ENCODE measurements at places on chromosomes 12 and 14. TPM values are rescaled to one million over a fixed set of nuclear protein-coding genes. Genes with fewer than 3 reads are reported as not detected.
A peak's percentile ranks its signal among the peaks of the same experiment; 100 is the strongest.

GRCh38 chr14:53355581-53356112, 202.5 kb upstream of the DDHD1 start:
- DNase-seq: no peak

Gene AQP2
- not detected for total RNA-seq

GRCh38 chr14:68757618-68758081, 35.2 kb downstream of the ZFP36L1 start:
- no peak for DNase-seq

GRCh38 chr12:24398605-24399004, 449.1 kb upstream of the SOX5 start:
- no peak for DNase-seq

GRCh38 chr14:96502621-96503305, 581 bp downstream of the PAPOLA start:
- peak; percentile 73 for DNase-seq

Gene TMTC1
- 1.4 TPM for total RNA-seq

Gene RNASE3
- total RNA-seq: not detected

GRCh38 chr14:75803765-75804164, 142.7 kb downstream of the TTLL5 start:
- no peak for DNase-seq

DNA sequence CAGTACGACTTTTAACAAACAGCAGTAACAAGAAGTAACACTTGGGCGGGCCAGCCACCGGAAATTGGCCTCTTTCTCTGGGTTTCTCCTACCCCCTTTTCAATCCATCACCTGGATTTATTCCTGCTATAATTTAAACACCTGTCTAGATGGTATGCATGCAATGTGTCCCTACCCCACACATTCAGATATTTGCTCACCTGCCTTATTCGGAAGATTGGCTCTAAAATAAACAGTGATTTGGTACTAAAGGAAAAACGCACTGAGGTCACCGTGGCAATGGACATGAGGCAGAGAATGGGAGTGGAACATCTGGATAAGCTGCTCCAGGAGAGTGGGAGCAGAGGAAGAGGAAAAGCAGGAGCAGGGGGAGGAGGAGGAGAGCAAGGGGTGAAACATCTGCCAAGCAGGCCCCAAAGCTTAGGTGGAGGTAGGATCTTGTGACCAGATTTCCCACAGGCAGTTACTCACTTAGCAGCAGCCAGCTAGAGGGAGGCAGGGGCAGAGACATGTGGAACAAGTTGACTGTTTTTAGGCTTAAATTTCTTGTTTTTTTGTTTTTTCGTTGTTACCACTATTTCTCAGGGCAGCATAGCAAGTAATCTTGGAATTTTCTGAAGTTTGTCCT, 150.9 kb downstream of the TTLL5 start:
- no peak for DNase-seq

Gene PRH1
- total RNA-seq: 33.3 TPM

DNA sequence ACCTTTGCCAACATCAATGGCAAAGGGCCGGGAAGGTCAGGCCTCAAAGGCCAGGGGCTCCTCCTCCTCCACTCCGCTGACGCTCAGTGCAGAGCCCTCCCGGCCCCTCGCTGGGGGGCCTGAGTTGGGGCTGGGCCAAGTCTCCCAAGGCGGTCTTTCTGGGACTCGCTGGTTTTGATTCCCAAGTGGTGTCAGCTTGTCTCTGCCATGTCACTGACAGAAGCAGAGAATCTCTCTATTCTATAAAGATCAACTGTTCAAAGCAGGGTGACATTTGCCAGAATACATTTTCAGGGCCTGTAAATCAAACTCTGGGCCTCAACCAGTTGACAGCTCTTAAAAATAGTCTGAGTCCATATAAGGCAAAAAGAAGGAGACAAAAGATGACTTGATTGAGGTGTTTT, 75.9 kb downstream of the CCDC88C start:
- DNase-seq: no peak

Gene MANSC1
- total RNA-seq: 2.0 TPM

- DNase-seq: no peak
Observed at GRCh38 chr12:52005903-52006703, 643 bp upstream of the TAMALIN start.

Gene RHEBL1
- 2.3 TPM for total RNA-seq

- no peak for DNase-seq
Observed at GRCh38 chr14:88421286-88421685, 35.8 kb downstream of the SPATA7 start.

- no peak for DNase-seq
Observed at GRCh38 chr14:99955826-99956455, 109.3 kb upstream of the EVL start.

DNA sequence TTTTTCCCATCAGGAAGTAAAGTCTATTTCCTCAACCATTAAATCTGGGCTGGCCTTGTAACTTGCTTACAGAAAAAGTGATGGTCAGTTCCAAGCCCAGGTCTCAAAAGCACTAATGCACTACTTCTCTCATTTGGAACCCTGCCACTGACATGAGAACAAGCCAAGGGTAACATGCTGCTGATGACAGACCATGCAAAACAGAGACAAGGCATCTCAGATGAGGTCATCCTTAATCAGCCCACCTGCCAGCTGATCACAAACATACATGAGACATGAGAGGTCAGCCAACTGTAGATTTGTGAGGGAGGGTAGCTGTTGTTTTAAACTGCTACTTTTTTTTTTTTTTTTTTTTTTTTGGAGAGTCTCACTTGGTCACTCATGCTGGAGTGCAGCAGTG, 16.2 kb downstream of the TWF1 start:
- DNase-seq: no peak

- no peak for DNase-seq
Observed at GRCh38 chr14:31389946-31390345, 30.4 kb downstream of the HEATR5A start.
